ENCODE measurements at places on chromosomes 2 and 18.

DNA sequence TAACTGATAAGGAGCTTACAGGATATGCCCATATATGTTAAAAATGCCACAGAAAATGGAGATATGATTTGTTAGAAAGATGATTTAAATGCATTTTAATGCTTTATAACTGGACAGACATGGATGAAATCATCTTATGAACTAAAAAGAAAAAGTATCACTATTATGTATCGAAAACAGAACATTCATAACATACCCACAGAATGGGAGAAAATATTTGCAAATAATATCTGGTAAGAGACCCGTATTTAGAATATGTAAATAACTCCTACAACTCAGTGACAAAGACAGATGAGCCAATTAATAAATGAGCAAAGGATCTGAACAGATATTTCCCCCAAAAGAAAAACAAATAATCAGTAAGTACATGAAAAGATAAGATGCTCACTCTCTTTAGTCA, 24.3 kb upstream of the MGAT5 start:
- DNase-seq, result no peak

- no peak for DNase-seq
Measured at GRCh38 chr2:60383401-60384143, 169.9 kb downstream of the BCL11A start.

DNA sequence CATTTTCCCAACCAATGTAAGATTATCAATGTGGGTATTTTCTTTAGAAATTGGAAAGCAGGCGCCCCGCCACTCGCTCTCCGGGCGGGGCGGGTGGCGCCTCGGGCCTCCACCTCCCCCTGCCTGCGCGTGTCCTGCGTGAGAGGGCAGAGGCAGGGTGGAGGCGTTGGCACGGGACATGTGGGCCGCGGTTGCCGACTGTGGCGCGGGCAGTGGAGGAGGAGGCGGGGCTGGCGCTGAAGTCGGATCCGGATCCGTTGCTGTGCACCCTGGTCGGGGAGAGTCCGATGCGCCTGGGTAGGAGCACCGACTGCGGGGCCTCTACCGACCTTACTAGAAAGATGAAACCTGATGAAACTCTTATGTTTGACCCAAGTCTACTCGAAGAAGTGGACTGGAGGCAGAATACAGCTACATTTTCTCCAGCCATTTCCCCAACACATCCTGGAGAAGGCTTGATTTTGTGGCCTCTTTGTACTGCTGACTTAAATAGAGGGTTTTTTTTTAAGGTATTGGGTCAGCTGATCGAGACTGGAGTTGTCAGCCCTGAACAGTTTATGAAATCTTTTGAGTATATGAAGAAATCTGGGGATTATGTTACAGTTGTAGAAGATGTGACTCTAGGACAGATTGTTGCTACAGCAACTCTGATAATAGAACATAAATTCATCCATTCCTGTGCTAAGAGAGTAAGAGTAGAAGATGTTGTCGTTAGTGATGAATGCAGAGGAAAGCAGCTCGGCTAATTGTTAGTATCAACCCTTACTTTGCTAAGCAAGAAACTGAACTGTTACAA, 37.9 kb downstream of the PMS1 start:
- no peak for DNase-seq

- DNase-seq, result no peak
Measured at GRCh38 chr2:216490061-216490460, 8.6 kb upstream of the RPL37A start.

DNA sequence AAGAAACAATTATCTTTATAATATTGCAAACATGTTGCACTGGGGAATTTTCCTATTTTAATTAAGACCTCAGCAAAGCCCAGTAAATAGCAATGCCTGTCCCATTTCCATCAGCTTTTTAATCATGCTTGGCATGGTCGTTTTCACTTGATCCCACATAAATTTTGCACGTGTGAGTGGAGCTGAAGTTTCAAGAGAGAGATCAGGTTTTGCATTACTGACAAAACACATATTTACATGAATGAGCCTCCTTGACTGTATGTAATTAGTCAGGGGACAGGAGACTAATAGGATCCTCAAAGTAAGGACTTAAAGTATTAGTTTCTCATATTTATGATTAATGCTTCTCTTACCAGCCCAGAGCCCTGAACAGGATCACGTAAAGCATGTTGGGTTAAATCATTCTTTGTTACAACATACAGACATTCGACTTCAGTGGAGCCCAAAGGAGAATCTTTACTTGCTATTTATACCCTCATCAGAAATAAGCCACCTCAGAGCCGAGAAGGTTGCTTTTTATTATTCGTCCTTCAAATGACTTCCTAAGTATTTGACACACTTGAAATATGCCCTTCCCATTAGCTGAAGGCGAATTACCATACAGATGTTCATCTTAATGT, 711.3 kb downstream of the GALR1 start:
- DNase-seq, result no peak

Data from osteocyte (in vitro differentiated cells).